Left renal pelvis (tissue), 4 donors: ENCODE measurements at places on chromosomes 2 and 18. TPM values are rescaled to one million over a fixed set of nuclear protein-coding genes. Genes with fewer than 3 reads are reported as not detected.

DNA sequence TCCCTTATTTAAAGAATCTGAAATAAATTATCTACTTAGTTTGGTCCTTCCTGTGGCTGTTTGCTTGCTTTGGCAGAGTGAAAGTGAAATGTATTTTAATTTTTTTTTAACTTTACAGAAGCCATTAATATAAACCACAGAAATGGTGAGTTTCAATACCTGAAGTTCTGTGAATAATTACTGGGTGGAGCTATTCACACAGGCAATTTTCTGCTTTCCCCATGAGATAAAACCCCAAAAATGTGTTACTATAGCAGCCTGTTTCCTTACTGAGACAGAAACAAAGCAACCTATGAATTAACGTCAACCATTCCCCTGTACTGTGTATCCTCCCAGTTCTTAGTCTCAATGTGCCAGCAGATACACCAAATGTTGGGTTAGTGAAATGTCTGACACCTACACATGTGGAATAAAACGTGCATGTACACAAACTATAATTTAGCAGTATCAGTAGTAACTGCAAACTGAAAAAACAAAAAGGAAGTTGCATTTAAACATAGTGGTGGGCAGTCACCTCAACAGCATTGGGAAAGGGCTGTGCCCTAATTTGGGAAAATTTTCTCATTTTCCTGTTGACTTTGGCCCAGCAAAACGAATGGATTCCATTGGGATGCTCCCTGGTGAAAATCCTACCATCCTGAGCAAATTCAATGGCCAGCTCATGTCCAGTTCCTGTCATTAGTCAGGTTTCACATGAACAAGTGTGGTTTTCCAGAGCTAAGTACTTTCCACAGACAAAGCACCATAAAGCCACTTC, 73.1 kb upstream of the RMDN2 start:
- DNase-seq: no peak

GRCh38 chr2:166084301-166084700, 43.5 kb downstream of the SCN1A start:
- DNase-seq: no peak

- DNase-seq: no peak
Observed at GRCh38 chr2:105788670-105789290, 44.1 kb downstream of the NCK2 start.

DNA sequence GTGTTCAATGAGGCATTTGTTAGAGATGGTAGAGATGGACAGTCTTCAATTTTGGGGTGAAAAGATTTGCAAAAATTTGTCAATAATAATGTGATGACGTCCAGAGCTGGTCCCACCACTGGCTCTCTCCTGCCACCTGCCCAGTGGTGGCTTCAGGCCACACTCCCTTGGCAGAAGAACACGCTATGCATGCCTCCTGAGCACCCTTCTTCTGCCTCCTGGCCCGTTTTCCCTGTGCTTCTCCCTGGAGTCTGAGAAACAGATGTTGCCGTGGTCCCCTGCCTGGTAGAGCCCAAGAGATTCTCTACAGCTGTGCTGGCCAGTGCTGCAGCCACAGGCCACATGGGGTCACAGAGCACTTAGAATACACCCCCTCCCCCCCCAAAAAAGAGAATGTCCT, 33.6 kb downstream of the INPP5D start:
- no peak for DNase-seq

DNA sequence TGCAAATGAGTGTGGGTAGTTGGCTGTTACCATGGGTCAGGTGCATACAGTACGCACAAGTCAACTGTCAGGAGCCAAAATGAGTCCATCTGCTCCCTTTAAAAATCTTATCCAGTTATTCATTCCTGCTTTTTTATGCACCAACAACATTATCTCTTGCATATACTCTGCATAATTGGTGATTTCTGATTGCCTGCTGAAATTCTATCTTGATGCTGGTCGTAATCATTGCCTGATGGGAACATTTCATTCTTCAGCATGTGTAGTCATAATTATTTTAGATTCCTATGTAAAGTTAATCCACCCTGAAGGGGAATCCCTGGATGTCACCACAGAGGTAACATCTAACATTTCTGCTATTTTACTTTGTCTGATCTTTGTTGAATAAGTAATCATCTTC, 102.2 kb upstream of the RND3 start:
- no peak for DNase-seq

GRCh38 chr2:98486374-98486981, 41.8 kb downstream of the INPP4A start:
- DNase-seq: no peak

DNA sequence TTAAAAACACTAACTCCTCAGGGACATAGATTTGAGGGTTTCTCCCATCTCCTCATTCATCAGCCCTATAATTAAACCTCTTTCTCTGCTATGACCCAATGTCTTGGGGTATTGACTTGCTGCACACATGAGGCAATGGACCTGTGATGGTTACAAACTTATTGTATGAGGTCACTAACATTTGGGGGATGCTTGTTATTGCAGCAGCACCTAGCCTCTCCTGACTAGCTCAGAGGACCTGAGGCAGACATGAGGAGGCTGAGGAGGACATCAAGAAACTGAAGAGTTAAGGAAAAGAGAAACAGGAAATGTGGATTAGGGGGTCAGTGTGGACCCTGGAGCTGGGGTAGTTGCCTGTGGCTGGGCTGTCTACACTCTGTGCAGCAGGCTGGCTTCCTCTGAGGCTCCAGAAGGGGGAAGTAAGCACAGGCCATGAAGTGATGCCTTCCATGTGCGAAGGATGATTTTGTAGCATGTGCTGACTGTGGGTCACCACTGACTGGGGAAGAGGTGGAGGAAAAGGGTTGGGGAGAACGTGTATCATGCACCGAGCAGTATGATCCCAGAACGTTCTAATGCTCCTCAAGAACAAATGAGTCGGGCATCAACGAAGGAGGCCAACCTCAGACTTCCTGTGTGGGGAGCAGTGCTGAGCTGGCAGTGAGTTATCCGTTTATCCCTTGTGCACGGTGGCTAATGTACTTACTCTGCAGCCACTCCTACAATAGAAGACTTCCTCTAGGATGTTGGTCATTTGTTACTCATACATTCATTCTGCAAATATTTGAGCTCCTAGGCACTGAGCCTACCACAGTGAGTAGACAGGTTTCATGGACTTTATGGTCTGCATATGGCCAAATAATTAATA, 42.1 kb upstream of the RFX8 start:
- no peak for DNase-seq

- DNase-seq: no peak
Observed at GRCh38 chr18:78156466-78156865, 823.2 kb upstream of the SALL3 start.

DNA sequence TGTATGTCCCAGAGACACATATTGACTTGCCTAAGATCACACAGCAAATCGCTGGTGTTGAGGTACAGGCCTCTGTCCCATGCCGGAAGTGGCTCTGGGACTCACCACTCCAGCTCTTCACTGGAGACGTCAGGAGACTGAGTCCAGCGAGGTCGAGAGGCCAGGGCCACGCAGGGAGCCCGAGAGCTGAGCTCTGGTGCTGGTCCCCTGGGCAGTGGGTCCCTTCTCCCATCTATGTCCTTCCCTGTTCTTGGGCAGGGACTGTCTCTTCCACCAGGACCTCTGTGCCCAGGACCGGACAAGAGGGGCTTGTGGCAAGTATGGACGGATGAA, 62.4 kb upstream of the TWIST2 start:
- no peak for DNase-seq

DNA sequence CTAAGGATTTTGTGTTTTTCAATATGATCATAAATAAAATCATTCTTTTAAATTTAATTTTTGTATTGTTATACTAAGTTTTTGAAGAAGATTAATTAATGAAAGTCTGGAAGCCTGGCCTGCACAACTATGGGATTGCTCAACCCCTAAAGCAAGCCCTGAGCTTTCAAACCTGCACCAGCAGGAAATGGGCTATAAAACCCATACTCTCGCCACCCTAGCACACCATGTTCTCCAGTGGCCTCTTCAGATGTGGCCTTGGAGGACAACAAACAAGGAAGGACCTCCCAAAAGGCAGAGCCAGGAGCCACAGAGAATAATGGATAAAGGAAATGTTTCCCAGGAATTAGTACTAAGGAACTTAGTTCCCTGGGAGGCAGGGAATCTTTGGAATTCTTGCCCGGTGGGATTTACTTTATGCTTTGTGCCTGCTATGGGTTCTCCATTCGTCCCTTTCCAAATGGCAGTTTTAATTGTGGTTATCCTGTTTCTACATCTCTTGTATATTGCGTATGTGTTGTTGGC, 212.5 kb downstream of the ZFP36L2 start:
- DNase-seq: no peak

DNA sequence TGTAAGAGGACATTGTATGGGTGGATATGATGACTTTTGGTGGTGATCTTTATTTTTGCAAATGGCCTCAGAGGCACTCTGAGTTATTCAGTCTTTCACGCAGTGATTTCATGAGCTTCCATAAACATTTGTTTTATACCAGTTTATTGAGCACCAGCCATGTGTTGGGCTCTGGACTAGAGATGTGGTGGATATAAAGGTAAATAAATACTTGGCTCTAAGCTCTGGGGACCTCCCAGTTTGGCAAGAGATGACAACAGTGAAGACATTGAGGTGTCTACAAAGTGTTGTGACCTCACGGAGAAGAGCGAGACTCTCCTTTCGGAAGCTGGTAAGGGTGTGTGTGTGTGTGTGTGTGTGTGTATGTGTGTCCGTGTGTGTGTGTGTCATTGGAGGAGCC, 146.4 kb downstream of the TANC1 start:
- DNase-seq: no peak

GRCh38 chr2:119158563-119159347, at the start of gene C1QL2:
Gene C1QL2, minus strand, starts transcription at chr2:119158751. Its CDS starts 482 bp downstream, at chr2:119158269.
- no peak for DNase-seq

GRCh38 chr2:226873051-226873620, 37.3 kb downstream of the RHBDD1 start:
- DNase-seq: no peak

GRCh38 chr2:206935991-206936842, 3.1 kb upstream of the CPO start:
- DNase-seq: no peak

GRCh38 chr2:228917220-228917619, 353.9 kb downstream of the PID1 start:
- no peak for DNase-seq

DNA sequence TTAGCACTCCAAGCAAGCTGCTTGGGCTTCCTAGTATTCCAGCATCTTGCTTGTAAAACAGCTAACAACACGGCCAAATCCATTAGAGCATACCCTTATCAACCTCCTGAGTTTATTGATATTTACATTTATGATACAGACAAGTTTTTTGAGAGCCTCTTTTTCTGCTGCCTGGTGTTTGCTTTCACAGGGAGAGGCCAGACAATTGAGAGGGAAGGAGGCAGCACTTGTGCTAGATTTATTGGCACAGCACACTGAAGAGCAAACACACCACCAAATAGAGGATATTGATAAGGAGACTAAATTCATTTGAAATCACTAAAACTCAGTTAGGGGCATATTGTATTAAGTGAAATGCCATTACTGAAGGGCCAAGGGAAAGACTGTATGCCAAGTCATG, 1142.3 kb upstream of the FANCL start:
- DNase-seq: no peak

DNA sequence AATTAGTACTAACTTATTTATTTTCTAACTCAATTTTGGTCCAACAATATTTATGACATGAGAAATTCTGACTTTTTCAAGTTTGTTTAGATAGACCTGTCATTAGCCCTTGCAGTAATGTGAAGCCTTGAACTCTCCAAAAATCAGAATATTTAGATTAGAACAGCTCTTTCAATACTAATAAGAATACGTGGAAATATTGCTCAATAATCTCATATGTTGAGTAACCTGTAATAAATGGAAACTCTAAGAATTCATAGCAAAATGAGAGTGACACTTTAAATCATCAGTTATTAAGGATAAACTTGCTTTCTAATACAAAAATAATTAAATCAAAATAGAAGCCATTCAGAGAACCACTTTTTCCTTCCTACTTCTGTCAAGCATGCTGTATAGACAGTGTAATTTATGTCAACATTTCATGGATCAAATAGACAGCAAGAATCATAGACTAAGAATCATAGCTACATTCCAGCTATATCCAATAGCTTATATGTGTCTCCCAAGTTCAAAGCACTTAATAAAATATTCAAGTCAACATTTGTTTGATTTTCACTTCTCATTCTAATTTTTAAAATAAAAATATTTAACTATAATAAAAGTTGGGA, 710.3 kb upstream of the SOX11 start:
- DNase-seq: no peak

GRCh38 chr2:10257500-10258147, 45.1 kb upstream of the HPCAL1 start:
- no peak for DNase-seq

GRCh38 chr2:144097440-144098225, 422.3 kb downstream of the ZEB2 start:
- DNase-seq: no peak

DNA sequence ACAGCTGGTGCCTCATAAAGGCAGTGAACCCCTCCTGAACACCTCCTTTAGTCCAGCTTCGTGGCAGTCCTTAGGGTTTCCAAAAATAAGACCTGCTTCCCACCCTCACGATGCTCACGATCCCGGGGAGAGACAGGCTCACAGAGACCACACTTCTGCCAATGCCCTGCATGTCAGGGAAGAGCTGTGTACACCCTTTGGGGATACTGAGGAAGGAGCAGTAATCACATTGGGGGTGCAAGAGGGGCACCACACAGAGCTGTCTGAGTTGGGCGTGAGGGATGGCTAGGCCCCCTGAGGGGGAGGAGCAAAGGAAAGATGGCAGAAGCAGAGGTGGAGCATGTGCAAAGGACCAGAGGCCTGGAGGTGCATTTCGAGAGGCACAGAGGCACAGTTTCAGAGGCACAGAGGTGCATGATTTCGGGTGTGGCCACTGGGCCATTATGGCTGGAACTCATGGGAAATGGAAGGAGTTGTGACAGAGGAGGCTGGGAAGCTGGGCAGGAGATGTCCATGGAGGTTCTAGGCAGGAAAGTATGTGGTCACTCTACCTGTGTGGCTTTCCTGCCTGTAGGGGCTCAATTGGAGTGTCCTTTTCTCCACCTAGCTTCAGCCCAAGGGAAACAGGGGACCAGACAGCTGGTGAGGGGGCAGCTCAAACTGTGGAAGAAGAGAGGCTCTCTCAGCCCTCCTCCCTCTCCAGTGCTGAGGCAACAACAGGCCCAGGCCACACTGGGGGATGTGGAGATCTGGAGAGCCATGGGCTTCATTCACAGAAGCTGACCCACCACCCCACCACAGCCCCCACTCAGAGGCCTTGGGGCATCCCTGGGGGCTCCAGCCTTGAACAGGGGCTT, 115.9 kb downstream of the CAPN13 start:
- no peak for DNase-seq

GRCh38 chr2:137966043-137966442, 1.8 kb downstream of the HNMT start:
- no peak for DNase-seq

GRCh38 chr2:160108646-160109045, 46.2 kb upstream of the PLA2R1 start:
- no peak for DNase-seq

- no peak for DNase-seq
Observed at GRCh38 chr18:55981712-55982475, 393.9 kb upstream of the TCF4 start.

The WDCP gene
- polyA plus RNA-seq: 14.2 TPM

The PAPOLG gene
- 27.5 TPM for polyA plus RNA-seq

The MLPH gene
- 2.1 TPM for polyA plus RNA-seq

The TNFRSF11A gene
- polyA plus RNA-seq: 3.2 TPM

The RAB6C gene
- polyA plus RNA-seq: 0.92 TPM

The TDRD15 gene
- polyA plus RNA-seq: 0.04 TPM

The IL36B gene
- not detected for polyA plus RNA-seq

The RIT2 gene
- polyA plus RNA-seq: 0.20 TPM
